NCI-H748 treated with DMSO at 0.1 percent for 48 hours (cell line): ENCODE measurements at places on chromosomes 13 and 19.

DNA sequence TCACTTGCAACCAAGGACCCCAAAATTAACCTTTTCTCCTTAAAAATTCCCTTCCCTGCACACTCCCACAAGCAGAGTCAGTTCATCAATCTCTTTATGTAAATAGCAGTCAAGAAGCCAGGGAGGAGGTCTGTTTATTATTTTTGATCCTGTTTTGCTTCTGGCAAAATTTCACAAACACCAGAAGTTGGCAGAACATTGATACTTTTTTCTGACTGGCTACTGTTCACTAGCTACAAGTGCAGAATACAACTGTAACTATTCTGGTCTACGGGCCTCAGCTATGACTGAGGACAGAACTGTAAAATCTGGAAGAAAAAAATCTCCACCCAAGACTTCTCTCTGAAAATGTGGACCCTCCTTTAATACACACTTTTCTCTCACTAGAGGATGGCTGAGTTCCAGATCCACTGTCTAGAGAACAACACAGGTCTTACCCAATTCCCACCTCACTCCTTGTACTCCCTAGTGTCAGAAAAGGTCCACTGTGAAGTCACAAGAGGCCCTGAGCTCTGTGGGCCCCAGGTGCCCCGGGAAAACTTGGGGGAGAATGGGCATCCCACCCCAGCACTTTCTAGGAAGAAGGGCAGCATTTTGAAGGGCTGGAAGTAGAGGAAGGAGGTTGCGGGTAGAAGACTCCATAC is 14.5 kb downstream of the STARD13 start:
- DNase-seq: no peak

DNA sequence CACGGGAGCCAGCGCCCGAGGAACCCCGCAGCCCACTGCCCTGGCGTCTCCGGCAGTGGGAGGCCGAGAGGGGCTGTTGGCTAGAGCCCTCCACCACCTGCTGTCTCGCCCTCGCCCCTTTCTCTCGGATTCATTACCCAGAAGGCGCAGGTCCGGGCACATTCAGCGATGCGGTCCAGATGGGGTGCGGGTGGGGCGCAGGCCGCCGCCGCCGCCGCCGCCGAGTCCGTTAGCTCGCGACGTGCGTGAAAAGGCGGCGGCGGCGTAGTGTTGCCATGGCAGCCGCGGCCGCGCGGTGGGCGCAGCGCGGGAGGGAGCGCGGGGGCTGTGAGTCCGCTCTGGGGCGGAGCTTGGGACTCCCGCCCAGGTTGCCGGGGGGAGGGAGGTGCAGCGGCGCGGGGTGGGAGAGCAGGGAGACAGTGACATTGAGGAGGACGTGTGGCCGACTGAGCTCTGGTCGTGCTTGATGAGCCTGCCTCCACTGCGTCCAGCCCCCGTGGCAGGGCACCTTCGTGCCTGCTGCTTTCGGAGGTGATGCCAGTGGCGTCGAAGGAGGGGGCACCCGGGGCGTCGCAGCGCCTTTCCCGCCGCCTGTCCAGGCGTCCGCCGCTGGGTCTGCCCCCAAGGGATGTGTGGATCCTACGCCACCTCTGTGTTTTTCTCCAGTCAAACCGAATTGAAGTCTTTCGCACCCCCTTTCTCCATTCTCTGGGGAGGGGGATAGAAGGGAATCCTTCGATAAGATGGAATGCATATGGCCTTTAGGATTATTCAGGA is at the start of gene KATNAL1:
Gene KATNAL1 (minus strand): TSS at position 358 of the 777 bp plus-strand sequence. CDS start 23,774 bp downstream, outside the sequence.
- peak; percentile 97 for DNase-seq

DNA sequence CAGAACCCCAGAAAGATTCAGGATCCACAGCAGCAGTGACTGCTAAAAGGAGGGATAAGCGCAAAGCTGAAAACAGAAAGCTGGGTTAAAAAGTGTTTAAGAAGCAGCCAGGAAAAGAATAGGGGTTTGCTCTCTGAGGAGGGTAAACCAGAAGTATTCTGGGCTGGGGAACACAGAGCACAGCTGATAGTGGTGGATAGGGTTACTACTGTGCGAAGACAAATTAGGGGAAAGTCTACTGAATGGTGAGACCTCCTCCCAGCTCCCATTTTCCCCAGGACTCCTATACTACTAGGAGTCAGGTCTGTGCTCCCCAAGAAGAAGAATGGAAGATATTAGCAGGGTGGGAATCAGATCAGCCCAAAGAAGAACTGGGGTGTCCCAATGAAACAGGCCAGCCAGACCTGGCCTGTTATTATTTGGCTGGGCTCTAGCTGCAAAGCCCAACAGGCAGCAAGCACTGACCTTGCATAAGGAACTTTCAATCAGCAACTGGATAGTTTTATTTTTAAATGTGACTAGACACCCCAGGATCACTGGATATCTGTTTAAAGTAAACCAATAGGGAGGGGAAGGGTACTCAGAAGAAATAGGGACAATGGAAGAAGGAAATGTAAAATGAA is 43.5 kb upstream of the SERTM1 start:
- no peak for DNase-seq

DNA sequence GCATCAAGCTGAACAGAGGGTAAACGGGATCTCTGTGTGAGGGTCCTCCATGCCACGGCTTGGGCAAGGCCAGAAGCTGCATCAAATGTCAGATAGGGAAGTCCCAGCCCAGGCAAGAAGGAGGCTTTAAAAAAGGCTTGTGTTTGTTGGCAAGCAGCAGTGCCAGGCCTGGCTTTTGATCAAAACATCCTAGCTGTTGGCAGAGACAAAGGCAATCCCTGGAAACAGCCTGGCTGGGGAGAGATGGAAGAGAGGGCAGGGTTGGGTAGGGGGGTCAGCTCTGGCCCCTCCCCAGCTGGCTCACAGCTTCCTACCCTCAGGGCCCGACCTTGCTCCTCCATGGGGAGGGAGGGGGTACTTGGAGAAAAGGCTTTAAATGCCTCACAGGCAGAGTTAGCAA is 61.8 kb upstream of the KCTD15 start:
- no peak for DNase-seq

- no peak for DNase-seq
Measured at GRCh38 chr19:38425810-38426466, at the start of gene RASGRP4. TSS of gene RASGRP4 (minus strand) at chr19:38426219. CDS start at chr19:38426091, 128 bp downstream.

DNA sequence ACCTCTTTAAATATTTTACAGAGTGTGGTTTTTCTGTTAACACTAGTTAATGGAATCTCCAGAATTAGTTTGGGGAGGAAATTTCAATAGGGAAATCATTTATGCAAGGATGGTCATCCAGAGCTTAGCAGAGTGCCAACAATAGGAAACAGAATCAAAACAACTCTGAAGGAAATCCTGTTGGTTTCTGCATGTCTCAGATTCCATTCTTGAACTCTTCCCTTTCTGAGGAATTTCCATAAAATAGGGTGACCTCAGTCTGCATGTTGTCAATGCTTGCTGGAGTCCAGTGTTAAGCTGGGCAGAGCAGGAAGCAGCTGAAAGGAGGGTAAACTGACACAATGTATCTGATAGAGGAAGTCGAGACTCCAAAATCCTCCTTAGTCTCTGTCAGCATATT is 16.9 kb downstream of the CBY2 start:
- DNase-seq: no peak

GRCh38 chr19:39053276-39054090 is 21.1 kb upstream of the FBXO27 start:
- no peak for DNase-seq

GRCh38 chr13:112184261-112184660 is 117.3 kb downstream of the SOX1 start:
- no peak for DNase-seq

- no peak for DNase-seq
Measured at GRCh38 chr13:46822551-46822950, 25.6 kb upstream of the ESD start.

DNA sequence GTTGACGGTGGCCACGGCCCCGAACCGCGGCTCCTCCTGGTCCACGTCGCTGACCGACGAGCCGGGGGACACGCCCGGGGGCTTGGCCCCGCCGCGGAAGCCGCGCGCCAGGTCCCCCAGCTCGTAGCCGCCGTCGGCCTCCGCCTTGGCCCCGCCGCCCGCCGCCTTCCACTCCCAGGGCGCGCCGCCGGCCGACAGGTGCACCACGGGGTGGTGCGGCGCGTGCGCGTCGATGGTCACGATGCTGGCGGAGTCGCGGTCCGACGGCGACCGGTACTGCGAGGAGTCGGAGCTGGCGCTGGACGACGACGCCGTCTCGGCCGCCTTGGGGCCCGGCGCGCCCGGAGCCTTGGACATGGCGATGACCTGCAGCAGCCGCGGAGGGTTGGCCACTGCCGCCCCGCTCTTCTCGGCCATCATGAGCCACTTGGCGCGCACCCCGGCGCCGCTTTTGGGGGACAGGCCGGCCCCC is 9.0 kb downstream of the PLPPR3 start:
- DNase-seq: no peak

GRCh38 chr13:60170414-60170813 is 6.7 kb upstream of the DIAPH3 start:
- DNase-seq: no peak

- no peak for DNase-seq
Measured at GRCh38 chr13:25899952-25900351, 151.9 kb downstream of the SHISA2 start.

- DNase-seq: no peak
Measured at GRCh38 chr19:41166944-41167804, 25.8 kb upstream of the CYP2S1 start.

DNA sequence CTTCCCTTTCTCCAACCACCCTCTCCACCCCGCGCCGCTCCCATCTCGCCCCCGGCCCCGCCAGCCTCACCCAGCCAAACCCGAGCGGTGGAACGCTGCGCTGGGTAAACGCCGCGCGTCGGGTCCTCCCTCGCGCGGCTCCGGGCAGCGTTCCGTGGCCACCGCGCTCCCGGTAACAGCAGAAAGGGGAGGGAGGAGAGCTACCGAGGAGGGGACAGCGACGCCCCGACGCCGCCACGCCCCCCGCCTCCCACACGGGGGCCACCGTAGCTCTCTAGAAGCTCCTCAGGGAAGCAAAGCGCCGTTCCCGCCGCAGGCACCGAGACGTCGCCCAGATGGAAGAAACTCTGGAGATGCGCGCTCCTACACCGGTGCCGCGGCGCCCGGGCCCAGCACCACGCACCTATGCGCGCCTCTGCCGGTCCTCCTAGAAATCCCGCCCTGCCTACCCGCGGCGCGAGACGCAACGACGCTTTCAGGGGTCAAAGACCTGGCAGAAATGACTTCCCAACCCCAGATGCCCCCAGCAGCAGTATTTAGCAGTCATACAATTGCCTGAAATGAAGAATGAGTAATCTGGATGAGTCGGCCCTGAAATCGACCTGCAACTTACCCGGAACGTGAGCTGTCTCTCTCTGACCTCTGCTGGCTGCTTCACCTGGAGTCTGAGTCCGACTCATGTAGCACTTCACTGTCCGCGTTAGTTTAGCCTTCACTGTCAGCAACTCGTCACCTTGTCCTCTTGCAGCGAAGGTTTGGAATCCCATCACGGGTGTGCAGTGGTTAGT is at the start of gene RUBCNL:
Gene RUBCNL (minus strand): TSS at position 189 of the 788 bp plus-strand sequence. CDS start 14,777 bp downstream, outside the sequence.
- DNase-seq: peak; percentile 41

DNA sequence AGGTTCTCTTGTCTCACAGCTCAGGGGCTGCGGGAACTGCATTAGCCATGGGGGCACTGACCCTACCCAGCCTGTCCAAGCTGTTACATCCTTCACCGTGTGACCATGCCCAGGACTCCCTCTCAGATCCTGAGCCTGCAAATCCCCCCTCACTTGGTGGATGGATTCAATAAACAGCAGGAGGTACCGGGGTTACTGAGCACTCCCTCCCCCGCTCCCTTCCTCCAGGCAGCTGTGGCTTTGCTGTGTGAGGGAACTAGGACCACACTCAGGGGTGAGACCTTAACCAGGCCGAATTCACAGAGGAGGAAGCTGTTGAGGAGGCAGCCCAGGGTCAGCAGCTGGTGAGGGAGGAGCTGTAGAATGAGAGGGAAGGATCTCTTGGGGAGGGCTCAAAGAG is 27.0 kb upstream of the CEACAM1 start:
- DNase-seq: no peak

GRCh38 chr13:36907266-36907665 is 12.8 kb downstream of the SMAD9 start:
- no peak for DNase-seq

GRCh38 chr13:110816500-110816899 is 98.4 kb downstream of the ANKRD10 start:
- DNase-seq: no peak

GRCh38 chr19:19866611-19867248 is 1.0 kb downstream of the ZNF253 start:
- no peak for DNase-seq

DNA sequence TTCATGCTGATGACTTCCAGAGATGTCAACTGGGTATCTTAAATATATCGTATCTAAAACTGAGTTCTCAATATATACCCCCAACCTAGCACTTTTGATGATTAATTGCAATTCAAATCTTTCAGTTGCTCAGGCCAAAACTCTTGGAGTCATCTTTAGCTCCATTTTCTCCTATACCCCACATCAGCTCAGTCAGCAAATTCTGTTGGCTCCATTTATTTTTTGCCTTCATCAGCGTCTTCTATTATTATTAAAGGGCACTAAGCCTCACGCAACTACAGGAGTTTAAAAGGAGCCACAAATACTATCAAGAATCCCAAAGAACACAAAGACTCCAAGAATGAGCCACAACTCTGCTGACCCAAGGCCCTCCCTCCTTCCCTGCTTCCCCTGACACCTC is 134.9 kb downstream of the KCTD12 start:
- no peak for DNase-seq

- no peak for DNase-seq
Measured at GRCh38 chr13:109348519-109349258, 437.7 kb downstream of the IRS2 start.

- no peak for DNase-seq
Measured at GRCh38 chr19:45350477-45351058, 10.0 kb downstream of the KLC3 start.

DNA sequence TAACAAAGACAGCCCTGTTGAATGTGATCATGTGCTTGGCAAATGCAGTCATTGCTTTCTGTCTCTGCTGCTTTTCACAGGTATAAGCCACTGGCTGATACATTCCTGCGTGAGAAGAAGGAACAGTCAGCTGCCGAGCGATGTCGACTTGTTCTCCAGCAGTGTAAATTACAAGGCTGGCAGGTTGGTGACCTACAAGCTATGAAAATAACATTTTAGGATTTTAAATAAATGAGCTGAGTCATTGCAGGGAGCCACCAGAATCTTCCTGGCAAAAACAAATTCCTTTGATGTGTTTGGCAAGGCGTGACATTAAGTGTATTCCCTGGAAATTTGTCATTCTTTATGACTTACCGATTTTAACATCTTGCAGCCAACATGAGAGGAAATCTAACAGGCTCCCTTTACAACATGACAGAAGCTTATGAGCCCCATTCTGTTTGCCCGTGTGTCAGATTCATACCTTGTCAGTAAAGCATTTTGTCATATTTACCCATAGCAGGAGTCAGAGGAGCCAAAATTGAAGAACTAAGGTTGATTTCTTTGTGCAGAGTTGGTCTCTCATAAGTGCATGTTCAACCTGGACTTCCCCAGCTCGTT is 471.4 kb downstream of the MYO16 start:
- no peak for DNase-seq

DNA sequence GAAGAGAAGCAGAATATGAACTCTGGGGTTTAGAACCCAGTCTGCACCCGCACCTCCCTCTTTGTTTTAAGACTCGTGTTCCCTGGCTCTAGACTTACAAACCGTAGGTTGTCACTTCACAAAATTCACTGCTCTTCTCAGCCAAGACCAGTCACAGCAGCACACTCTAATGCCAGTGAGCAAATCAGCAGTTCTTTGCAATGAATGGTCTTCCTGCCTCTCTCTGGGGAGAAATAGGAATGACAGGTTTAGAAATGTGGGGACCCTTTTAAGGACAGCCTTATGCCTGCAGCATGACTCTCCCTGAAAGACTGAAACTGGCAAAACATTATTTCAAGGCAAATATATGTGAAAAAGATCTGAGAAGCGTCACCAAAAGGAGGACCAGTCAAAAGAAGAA is 156.9 kb downstream of the KCTD15 start:
- DNase-seq: no peak

- no peak for DNase-seq
Measured at GRCh38 chr13:114064450-114065140, 67.8 kb downstream of the RASA3 start.

- no peak for DNase-seq
Measured at GRCh38 chr13:95457294-95457693, 95.2 kb upstream of the CLDN10 start.
